ENCODE measurements at places on chromosomes 2 and 18.

GRCh38 chr2:236180831-236181453 lies 12.8 kb upstream of the GBX2 start:
- DNase-seq = no peak

DNA sequence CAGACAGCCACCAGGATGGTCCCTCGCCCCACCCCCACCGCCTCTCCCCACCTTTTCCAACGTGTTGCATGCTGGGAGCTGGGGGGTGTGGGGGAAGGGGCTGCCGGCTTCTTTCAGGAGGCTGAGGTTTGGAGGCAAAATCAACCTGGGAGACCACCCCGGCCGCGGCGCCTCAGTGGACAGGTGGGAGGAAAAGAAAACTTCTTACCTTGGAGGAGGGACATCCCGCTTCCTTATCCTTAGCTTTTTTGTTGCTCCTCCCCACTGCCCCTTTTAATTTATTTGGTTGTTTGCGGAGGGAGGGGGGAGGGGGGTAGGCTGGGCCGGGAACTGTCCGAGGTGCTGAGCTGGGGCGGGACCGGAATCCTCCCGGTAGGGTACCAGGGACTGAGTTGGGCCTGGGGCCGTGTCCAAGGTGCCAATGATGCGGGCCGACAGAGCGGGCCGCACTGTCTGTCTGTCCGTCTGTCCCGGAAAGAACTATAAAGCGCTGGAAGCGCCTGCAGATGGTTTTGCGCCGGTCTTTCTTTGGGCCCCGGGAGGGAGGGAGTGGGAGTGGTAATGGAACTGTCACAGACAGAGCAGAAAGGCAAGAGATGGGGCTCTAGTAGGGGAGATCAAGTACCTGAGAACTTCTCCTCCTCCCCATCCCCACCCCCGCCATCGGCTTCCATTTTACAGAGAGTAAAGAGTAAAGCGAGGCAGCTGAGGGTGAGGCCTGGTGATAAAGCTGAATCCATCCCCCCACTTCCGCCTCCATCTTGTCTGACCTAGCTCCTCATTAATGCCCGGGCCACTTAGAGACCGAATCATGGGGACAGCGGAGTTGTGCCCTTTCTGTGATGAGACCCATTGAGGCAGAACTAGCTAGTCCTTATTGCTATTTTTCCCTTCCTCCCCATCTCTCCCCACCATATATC lies 2.4 kb downstream of the CDK5R2 start:
- DNase-seq = no peak

DNA sequence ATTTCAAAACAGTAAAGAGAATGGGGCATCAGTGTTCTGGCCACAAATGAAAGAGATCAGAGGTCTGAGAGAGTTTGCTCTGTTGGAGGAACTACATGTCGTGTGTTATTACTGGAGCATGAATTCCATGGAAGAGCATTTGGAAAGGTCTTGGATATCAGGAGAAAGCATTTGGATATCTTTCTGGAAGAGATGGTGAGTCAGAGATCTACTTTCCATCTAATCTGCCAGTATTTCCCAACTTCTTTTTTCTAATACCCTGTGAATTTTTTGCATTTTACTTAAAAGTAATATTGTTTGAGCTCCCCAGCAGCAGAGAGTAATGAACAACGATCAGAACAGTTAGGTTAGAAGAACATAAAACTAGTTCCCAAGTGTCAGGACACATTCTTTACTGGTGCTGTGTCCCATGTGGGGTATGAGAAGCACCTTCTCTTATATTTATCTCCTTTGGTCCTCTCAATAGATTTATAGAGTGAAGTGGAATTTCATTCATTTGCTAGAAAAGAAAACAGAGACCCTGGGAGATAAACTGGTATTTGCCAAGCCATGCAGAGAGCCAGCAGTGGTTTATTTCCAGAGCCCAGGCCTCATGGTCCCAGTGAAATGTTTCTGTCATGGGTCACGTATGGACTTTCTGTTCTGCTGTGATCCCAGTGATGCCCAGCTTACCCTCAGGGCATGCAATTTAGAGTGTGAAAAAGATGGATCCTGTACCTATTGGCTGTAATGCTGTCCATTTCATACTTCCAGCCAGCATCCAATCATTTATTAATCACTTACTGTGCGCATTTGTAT lies 130.8 kb upstream of the NT5C1B start:
- no peak for DNase-seq

- DNase-seq = no peak
These were observed 32.2 kb downstream of the IKZF2 start for GRCh38 chr2:213119061-213119809.

- DNase-seq = no peak
These were observed 23.6 kb upstream of the LHCGR start for GRCh38 chr2:48779019-48779716.

DNA sequence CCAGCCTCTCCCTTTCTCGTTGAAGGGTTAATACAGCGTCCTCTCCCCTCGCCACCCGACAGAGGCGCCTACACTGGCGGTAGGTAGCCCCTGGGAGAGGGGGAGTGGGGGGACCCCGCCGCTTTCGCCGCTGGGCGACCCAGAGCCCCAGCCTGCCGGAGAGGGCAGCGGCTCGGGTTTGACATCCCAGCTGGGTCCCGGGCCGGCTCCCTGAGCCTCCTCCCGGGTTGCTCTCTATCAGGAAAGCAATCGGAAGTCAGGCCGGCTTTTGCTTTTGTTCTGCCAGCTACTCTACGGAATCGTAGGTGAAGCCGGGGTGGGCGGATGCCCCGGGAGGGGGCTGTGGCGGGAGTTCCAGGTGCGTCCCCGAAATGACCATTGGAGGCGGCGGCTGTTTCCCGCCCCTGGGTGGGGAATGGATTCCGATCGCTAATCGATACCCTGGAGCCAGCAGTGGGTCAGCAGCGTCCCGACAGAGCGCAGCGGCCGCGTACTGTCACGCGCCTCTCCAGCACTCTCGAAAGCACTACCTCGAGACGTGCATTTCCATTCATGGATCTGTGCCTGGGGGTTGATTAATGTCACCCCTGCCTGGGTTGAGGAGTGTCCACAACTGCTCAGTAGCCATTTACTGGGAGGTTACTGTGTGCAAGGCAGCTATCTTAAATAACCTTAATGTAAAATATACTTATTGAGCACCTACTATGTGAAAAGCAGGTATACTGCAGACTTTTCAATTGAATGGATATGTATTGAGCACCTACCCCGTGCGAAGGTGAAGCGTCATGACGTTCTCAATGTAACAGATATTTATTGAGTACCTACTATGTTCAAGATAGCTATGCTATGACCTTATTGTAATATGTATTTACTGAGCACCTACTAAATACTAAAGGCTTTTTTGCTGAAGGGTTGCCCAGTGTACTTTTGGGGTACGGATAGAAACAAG lies 1.1 kb downstream of the MAPK4 start:
- no peak for DNase-seq

DNA sequence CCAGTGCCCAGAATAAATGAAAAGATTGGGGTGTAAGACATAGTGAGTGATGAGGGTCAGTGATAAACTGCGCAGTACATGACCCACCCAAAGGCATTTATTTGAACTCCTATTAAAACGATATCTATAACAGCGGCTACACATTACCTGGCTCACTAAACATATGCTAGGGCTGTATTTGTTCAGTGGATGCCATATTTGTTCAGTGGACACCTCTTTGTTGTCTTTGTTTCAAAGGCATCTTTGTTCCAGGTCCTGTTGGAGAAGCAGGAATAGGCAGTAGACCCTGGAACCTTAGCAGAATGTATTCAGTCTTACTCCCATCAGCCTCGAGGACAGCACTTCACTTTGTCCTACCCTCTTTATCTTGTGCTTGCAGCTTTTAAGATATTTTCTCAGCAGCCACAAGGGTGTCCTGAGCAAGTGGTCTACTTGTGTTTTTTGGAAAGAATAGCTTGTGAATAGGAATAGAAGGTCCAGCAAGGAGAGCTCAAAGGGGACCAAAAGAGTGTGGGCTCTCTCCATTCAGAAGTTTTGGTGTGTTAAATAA lies 650.8 kb upstream of the FANCL start:
- no peak for DNase-seq

GRCh38 chr2:95270541-95271081 lies 3.6 kb upstream of the PROM2 start:
- no peak for DNase-seq

- no peak for DNase-seq
These were observed 71.6 kb downstream of the BCL2 start for GRCh38 chr18:63247926-63248325.
